ENCODE measurements at places on chromosomes 11 and 22.

DNA sequence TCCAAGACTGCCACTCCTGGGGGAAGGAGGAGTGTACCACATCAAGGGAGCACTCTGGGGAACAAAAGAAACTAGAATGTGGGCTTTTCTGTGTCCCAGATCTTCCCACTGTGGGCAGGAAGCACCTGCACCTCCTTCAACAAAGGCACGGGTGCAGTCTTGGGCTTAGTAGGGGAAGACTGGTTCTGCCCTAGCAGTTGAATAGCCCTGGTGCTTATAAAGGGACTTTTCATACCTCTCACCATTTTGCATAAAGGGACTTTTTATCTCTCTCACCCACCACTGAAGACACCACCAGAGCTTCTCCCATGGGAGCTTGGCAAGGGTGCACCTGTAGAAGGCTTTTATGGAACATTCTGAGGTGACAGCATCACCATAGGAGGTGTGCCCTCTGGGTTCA lies 65.8 kb upstream of the MS4A8 start:
- DNase-seq = peak; percentile 33

- no peak for DNase-seq
Measured at GRCh38 chr11:117089685-117090084, 8.5 kb downstream of the SIK3 start.

- peak; percentile 42 for DNase-seq
Measured at GRCh38 chr11:115919341-115920091, 415.3 kb upstream of the CADM1 start.

DNA sequence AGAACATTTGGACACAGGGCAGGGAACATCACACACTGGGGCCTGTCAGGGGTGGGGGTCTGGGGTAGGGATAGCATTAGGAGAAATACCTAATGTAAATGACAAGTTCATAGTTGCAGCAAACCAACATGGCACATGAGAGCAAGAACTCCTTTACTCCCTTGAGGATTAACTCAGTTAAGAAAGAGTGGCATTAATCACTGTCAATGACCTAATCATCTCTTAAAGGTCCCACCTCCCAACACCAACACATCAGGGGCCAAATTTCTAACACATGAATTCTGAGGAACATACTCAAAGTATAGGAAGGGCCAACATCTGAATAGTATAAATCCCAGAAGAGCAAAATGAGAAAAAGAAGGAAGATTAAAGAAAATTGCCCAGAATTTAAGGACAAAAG lies 272.9 kb downstream of the SWAP70 start:
- no peak for DNase-seq

GRCh38 chr11:6771926-6772893 lies at the start of gene OR2AG2:
OR2AG2 (minus strand) TSS chr11:6771976; CDS start chr11:6768957, 3,019 bp downstream.
- peak; percentile 49 for DNase-seq

DNA sequence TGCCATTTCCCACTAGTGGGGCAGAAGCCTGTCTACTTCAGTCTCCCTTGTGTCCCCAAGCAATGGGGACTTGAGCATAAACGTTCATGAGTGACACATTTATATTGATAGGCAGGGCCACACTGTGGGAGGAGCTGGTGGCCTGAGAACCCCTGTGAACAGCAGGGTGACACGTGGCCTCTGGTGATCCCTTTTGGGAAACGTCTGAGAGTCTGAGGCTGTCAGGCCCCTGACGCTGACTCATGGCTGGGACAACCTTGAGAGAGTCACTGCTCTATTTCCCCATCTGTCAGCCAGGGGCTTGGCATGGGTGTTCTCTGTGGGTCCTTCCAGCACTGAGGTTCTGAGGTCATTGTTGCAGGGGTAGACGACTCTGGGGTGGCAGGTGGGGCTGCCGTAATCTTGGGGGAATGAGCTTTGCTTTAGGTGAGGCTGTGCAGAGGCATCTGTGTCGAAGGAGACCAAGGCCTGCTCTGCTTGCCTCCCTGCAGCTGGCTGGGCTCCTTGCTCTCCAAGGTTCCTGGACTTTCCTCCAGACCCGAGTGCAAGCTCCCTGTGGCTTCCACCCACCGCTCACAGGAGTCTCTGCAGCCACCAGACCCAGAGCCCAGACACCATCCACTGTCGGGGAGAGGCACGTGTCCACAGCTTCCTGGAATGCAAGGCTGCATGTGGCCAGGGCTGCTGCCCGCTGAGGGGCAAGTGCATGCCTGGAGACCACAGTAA lies 54.7 kb downstream of the SMIM38 start:
- peak; percentile 60 for DNase-seq

DNA sequence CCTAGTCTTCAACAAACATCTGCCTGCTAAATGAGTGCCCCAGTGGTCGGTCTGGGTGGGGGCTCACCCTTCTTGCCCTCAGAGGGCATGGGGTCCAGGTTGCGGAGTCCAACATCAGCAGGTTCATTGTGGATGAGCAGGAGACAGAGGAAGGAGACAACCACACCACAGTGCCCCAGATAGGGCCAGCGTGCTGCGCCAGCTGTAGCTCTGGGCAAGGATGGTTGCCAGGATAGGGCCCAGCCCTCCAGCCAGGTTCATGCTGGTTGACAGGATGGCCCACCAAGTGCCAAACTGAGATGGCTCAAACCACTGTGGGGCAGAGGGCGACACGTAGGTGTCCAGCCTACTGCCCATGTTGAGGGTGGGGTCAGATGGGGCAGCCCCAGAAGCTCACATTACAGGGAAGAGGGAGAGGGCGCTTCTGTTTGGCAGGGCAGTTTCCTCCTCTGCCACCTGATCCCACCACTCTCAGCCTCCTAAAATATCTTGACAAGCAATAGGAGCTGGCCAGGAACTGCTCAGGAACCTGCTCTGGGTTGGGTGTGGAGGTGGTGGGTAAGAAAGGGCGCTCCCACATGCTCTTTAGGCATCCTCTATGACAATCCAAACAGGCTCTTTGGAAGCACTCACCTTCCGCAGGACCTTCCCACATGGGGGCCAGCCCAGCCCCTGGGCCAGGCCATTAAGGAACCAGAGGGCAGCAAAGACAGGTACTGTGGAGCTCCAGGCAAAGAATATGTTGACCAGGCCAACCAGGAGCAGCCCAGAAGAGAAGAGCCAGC lies 2.9 kb downstream of the SLC37A4 start:
- no peak for DNase-seq

DNA sequence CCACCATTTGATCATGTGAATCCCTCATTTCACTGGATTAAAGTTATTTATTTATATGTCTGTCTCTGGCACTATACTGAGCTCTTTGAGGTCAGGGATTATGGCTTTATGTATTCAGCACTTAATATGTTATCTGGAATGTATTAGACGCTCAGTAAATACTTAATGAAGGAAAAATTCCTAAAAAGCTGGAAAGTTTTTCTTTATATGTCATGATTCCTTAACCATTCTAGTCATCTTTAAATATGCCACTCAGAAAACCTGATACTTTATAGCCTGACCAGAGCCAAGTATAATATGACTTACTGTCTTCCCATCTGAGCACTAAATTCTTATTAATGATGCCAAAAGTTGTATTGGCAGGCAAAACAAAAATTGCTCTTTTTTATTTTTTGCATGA lies 27.1 kb downstream of the RNF169 start:
- DNase-seq = no peak

DNA sequence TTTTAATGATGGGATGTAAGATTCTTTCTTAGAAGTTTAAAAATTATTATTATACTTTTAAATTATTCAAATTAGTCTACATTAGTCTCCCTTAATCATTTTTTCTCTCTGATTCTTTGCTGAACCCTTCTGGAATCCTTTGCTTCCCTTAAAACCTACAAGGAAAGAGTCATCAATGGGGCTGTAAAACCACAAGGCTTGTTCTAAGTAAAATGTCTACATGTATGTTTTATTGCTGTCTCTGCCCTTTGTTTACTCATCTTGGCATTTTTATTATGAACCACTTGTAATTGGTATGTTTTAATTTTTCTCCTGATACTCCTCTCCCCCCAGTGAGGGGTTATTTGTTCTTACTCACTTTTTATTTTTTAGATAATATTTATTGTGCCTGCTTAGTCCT lies 27.4 kb downstream of the FAR1 start:
- no peak for DNase-seq

DNA sequence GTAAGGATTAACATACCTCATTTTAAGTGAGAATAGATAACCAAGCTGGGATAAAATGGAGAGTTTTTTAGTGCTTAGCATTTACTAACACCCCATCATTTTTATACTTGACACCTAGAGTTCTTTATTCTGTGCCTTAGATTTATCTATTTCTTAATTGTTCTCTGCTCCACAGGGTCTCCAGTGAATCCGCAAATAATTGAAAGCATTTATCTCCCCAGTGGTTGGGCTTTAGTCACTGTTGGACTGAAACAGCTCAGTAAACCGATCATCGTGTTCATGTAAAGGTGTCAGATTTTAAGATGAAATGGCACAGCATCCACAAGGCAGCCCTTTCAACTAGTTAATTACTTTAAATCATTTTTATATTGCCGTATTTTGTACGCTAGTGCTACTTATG lies 17.8 kb upstream of the GRIA4 start:
- no peak for DNase-seq

- no peak for DNase-seq
Measured at GRCh38 chr11:74937696-74938475, 11.0 kb downstream of the XRRA1 start.

DNA sequence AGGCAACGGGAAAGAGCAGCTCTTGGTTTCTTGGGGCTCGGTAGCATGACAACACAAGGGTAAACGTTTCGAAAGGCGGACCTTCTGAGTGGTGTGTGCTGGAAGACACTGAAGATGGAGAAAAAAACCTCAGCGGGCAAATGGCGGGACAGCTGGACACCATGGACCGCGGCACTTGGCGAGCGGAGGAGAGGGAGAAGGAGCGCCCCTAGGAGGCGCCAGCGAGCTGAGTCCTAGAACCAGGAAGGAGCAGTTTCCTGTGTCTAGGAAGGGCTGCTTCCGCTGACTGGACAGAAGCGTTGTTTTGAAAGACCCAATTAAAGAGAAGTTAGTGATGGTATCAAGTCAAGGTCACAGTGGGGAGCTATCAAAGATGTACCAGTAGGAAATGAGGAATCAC lies 44.0 kb upstream of the OPCML start:
- no peak for DNase-seq

DNA sequence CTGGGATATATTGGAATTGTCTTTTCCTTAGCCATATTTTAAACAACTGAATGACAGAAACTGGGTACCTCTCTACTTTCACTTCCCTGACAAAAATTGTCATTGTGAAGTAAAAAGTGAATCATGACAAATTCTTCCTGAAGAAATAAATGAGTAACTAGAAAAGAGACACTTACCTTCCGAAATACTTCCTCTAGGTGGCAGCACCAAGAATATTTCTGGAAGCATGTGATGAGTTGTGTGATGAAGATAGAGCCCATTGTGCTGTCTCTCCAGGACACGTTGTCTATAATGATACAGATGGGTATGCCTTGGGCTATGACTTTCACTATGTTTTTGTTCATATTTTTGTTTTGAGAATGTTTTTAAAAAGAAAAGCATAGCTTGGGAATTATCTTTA lies 21.5 kb downstream of the CASP4 start:
- DNase-seq = peak; percentile 36

GRCh38 chr11:14418801-14419417 lies 59.9 kb upstream of the RRAS2 start:
- DNase-seq = peak; percentile 30

DNA sequence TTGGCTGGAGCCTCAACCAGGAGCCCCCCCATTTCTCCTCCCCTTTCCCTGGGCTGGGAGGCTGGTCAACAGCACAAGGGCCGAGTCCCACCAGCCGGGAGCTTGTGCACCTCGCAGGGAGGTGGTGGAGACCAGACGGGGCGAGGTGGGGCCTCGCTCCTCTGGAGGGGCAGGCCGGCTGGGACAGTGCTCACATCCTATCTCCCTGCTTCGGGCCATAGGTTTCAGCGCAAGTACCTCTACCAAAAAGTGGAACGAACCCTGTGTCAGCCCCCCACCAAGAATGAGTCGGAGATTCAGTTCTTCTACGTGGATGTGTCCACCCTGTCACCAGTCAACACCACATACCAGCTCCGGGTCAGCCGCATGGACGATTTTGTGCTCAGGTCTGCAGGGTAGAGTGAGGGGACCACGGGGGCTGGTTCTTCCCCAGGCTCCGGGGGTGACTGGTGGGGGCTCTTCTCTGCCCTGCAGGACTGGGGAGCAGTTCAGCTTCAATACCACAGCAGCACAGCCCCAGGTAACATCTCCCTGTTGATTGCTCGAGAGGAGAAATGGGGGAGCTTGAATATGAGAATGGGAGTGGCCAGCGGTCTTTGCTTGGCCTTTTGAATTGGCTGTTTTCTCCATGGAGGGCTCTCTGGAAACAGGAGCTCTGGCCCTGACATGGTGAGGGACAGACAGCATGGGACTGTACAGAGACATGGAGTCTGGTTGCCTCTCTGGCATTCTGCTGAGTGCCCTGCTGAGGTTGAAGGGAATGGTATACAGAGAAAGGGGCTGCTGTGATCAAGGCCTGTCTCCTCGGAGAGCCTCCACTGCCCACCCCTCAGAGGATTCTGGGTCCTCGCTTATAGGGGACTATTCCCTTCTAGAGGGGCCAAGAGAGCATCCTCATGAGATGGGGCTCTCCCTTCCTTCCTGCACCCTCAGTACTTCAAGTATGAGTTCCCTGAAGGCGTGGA lies 3.3 kb downstream of the SIDT2 start:
- peak; percentile 6 for DNase-seq

DNA sequence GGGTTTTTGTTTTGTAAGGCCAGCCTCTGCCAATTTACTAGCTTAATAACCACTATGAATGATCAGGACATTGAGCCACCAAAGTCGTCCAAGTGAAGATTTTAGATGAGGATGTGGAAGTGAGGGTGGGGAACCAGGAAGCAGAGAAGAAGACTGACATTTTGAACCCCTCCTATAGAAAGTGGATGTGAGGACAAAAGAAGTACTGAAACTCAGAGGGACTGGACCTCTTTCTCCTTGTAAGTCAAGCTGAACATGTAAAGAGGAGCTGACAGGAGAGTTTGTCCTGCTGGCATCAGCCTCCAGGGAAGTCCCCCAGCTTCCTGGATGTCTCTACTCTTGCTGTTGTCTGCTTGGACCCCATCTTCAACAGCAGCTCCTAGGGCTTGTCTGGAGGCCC lies 338.2 kb upstream of the NCAM1 start:
- DNase-seq = no peak

Data from GM10248 (cell line).